Stomach (tissue), 19 donors: ENCODE measurements at places on chromosomes 6 and 20. TPM values are rescaled to one million over a fixed set of nuclear protein-coding genes. Genes with fewer than 3 reads are reported as not detected.

GRCh38 chr6:32609731-32610640 is 20.3 kb upstream of the HLA-DRB1 start:
- no peaks in the 10 kb centered on the region for H3K4me1 ChIP-seq
- H3K27me3 ChIP-seq, result no peaks in the 10 kb centered on the region
- no peak overlapping the region for H3K4me3 ChIP-seq
- H3K27ac ChIP-seq, result peak overlapping the region; percentile 72
- no peaks in the 10 kb centered on the region for H3K36me3 ChIP-seq

Gene MMP24
- not detected for total RNA-seq

Gene FABP7
- total RNA-seq, result 2.8 TPM

DNA sequence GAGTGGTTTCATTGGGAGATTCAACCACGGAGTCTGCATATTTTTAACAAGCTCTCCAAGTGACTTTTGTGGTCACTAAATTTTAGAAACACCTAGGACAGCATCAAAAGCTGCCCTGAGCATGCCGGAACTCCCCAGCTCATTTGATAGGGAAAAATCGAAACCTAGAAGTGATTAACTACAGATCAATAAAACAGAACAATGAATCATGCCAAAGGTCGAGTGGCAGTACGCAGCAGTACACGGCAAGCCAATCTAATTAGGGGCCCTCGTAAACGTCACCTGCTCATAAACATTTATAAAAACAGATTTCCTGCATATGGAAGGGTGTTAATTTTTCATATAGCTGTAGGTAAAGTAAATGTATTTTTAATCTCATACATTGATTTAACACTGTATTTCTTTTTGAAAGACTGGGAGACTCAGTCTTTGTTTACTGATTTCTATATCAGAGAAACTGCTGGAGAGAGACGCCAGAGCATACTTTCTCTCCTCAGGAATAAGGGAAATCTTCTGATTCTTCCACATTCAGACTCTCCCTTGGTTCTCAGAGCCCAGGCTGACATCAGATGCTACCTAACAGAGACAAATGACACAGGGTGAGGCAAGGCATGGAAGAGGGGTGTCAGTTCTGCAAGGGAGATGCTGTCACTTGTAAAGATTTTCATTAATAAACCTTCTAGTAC is 232.5 kb downstream of the PTPRT start:
- H3K4me3 ChIP-seq, result no peak overlapping the region
- no peak overlapping the region for H3K27ac ChIP-seq
- peak; percentile 32 for DNase-seq
- no peaks in the 10 kb centered on the region for H3K27me3 ChIP-seq
- no peaks in the 10 kb centered on the region for H3K36me3 ChIP-seq
- no peaks in the 10 kb centered on the region for H3K4me1 ChIP-seq

GRCh38 chr6:149314325-149314905 is 3.1 kb upstream of the TAB2 start:
- no peak overlapping the region for H3K27ac ChIP-seq
- H3K4me3 ChIP-seq, result no peak overlapping the region
- no peak for DNase-seq

Gene PKIB
- total RNA-seq, result 61.1 TPM

GRCh38 chr6:15484140-15484539 is 178.7 kb downstream of the DTNBP1 start:
- H3K36me3 ChIP-seq, result peaks cover 18% of the 10 kb centered on the region
- no peak for DNase-seq
- no peaks in the 10 kb centered on the region for H3K27me3 ChIP-seq
- peaks cover 6% of the 10 kb centered on the region for H3K4me1 ChIP-seq
- no peak overlapping the region for H3K4me3 ChIP-seq

Gene OTOR
- total RNA-seq, result not detected
